ENCODE measurements at places on chromosomes 1 and 21.

DNA sequence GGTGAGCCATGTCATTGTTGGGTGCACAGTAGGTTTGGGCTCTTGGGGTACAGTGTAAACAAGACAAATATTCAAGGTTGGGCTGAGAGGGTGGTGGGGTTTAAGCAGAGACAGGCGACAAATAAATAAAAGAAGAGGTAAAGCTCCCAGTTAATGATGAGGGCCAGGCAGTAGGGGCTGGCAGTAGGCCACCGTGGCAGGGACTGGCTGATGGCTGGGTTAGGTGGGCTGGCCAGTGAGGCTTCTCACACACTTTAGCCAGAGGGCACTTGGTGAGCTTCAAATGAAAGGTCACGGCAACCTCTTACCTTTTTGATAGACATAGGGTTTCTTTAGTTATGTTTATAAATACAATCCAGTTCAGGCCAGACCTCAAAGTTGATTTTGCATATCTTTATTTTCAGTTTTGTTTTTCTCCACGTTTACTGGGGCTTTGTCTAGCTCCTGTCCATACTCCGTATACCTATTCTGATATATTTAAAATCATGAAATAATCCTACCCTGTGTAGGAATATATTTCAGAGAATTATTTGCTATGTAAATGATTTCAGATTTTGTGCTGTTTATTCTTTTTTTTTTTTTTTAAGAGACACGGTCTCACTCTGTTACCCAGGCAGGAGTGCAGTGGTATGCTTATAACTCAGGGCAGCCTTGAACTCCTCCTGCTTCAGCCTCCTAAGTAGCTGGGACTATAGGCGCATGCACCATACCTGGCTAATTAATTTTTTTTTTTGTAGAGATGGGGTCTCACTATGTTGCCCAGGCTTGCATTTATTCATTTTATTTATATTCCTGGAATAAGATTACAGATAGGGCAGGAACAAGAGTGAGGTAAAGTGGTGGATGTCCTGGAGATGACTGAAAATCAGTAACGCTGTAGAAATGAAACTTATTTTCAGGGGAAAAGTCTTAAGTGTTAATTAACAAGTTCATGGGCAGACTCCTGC lies 122.7 kb downstream of the RYR2 start:
- no peak for DNase-seq

- no peak for DNase-seq
Observed at GRCh38 chr1:174200746-174201145, 41.4 kb downstream of the RABGAP1L start.

DNA sequence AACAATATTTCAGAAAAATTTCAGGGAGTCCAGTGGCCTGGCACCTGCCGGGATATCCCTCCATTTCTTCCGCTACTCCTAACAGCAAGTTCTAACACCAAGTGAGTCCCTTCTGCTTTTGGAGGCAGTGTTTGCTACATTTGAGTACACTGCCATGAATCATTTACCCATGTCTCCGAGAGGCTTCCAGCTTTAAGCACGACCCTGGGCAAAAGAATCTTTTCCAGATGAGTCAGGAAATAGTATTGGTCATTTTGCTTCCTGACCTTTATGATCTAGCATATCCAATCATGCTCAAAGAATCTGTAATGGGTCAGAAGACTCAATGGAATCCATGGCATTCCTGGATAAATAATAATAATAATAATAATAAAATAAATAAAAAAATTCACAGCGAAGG lies 60.7 kb upstream of the FMN2 start:
- DNase-seq, result no peak

GRCh38 chr1:240031414-240031813 lies 60.3 kb upstream of the FMN2 start:
- no peak for DNase-seq

DNA sequence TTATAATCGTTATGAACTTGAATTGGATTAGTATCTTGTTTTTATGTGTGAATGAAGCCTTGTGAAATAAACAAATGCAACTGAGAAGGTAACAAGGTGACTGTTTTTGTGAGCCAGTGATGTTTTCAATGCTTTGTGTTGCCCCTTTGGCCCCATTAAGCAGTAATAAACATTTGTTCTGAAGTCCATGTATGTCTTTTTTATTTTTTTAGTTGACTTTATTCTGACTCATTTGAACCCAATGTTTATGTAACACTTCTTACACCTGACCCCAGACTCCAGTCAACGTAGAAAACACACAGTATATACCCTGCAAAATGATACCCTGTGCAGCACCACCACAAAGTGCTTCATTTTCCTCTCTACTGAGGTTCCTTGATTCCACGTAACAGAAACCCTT lies 4.6 kb upstream of the CACYBP start:
- no peak for DNase-seq

DNA sequence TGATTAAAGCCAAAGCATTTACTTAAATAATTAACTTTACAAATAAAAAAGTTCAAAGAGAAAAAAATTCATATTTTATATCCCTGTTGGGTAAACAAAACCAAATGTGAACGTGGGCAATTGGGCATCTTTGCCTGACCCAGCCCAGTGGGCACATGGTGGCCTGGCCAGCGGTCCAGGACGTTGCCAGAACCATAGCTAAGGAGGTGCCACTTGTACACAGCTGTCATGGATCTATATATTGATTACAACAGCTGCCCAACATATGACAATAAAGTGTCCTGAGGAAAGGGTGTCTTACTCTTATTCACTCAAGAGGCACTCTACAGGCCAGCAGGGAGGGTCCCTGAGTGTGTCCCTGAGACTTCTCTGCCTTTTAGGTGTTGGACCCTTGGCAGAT lies 78.5 kb downstream of the BCAR3 start:
- no peak for DNase-seq

- DNase-seq, result no peak
Observed at GRCh38 chr1:16248603-16249516, 11.9 kb upstream of the CPLANE2 start.

DNA sequence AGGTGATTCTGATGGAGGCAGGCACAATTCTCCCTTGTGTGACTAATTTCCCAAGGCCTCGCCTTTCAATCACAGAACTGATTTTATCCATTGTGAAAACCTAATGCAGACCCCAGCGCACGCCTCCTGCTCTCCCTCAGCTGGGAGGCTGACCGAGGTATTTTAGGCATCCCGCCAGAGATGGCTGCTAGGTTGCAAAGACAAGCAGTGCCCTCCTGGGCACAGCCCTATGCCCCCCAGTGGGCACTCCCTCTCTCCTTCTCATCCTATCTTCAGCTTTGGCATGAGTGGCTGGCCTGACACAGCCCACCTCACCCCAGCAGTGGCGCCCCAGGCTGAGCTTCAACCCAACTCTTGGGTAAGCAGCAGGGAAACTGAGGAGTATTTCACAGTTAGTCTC lies 24.2 kb upstream of the ZNF648 start:
- no peak for DNase-seq

- DNase-seq, result no peak
Observed at GRCh38 chr21:29888437-29888836, 51.4 kb downstream of the GRIK1 start.

DNA sequence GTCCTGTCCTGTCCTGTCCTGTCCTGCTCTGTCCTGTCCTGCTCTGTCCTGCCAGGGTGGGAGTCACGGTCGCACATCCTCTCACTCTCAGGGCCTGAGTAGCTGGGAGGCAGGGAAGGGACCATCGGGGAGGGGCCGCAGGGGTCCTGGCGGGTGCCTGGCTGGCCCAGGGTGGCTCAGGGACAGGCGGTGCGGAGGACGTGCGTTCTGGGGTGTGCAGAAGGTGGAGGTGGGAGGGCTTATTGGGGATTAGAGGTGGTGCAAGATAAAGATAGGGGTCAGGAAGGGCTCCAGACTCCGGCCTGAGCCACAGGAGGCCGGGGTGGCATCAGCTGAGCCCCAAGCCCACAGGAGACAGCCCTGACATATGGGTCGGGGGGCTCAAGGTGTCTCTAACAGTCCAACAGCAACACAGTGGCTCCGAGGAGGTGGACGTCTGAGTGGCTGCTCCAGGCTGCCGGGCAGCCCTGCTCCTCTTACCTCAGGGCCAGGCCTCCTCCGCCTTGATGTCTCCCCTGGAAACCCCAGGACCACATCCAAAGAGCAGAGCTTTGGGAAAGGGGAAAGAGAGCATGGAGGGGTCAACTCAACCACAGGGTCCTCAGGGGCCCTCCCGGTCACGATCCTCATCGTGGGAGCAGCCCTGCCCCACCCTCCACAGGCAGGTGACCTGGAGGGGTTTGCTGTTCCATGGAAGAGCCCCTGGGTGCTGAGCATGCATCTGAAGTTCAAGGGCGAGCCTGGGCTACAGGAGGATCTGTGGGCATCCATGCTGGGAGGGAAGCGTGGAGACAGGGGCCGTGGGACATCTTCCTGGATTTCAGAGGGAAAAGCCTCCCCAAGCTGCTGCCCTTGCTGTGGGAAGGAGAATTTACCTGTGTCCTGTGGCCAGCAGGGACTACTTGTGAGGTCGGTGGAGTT lies 39.6 kb upstream of the ADARB1 start:
- no peak for DNase-seq

- no peak for DNase-seq
Observed at GRCh38 chr1:36134031-36134430, 9.0 kb upstream of the COL8A2 start.

GRCh38 chr1:26361605-26362122 lies 7.7 kb upstream of the CRYBG2 start:
- DNase-seq, result no peak

- no peak for DNase-seq
Observed at GRCh38 chr1:65393347-65393746, 27.1 kb upstream of the LEPR start.

DNA sequence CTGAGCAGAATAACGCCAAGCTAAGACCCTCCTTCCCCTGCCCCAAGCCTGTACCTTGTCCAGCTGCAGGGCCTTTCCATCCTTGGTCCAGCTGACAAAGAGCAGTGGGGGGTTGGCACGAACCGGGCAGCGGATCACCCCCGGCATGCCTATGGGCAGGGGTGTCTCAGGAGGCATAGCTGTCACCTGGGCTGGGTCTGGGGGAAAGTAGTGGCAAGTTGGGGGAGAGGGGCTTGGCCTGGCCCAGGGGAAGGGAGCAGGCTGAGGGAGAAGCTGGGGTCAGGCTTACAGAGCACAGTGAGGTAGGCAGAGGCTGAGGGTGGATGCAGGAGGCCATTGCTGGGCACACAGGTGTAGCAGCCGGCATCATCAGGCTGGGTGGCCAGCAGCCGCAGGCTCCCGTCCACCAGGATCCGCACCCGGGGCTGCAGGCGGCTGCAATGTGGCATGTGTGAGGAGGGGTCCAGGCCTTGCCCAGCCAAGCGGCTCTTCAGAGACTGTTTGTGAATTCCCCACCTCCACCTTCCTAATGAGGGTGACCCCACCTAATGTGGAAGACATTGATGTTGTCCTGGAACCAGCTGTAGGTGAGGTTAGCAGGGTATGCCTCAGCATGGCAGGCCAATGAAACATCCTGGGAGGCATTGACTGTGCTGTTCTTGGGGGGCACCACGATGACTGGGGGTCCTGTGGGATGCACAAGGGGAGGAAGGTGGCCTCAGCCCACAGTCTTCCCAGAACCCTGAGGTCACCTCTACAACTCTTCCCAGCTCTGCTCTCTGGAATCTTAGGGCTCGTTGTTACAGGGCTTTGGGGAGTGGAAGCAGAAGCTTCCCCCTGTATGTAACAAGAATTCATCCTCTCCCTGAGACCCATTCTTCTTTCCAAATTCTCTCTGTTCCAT lies 9.1 kb upstream of the TAGLN2 start:
- no peak for DNase-seq

- DNase-seq, result no peak
Observed at GRCh38 chr1:167499106-167499505, 19.2 kb downstream of the CD247 start.

GRCh38 chr1:49824261-49824660 lies 199.5 kb downstream of the AGBL4 start:
- no peak for DNase-seq

- no peak for DNase-seq
Observed at GRCh38 chr1:232184561-232185530, 445.1 kb downstream of the SIPA1L2 start.

DNA sequence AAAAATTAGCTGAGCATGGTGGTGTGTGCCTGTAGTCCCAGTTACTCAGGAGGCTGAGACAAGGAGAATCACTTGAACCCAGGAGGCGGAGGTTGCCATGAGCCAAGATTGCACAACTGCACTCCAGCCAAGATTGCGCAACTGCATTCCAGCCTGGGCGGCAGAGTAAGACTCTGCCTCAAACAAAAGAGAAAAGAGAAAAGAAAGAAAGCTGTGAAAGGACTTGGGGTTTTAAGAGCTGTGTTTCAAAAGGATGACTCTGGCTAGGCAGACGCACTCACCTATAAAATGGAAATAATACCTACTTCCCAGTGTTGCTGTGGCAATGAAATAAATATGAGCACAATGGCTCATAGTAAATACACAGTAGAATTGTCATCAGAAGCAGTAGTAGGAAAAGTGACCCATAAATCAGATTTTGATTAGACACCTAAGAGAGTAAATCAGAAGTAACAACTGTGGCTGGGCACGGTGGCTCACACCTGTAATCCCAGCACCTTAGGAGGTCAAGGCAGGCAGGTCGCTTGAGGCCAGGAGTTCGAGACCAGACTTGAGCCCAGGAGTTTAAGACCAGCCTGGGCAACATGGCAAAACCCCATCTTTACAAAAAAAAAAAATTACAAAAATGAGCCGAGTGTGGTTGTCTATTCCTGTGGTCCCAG lies 45.9 kb upstream of the PUM1 start:
- DNase-seq, result no peak

DNA sequence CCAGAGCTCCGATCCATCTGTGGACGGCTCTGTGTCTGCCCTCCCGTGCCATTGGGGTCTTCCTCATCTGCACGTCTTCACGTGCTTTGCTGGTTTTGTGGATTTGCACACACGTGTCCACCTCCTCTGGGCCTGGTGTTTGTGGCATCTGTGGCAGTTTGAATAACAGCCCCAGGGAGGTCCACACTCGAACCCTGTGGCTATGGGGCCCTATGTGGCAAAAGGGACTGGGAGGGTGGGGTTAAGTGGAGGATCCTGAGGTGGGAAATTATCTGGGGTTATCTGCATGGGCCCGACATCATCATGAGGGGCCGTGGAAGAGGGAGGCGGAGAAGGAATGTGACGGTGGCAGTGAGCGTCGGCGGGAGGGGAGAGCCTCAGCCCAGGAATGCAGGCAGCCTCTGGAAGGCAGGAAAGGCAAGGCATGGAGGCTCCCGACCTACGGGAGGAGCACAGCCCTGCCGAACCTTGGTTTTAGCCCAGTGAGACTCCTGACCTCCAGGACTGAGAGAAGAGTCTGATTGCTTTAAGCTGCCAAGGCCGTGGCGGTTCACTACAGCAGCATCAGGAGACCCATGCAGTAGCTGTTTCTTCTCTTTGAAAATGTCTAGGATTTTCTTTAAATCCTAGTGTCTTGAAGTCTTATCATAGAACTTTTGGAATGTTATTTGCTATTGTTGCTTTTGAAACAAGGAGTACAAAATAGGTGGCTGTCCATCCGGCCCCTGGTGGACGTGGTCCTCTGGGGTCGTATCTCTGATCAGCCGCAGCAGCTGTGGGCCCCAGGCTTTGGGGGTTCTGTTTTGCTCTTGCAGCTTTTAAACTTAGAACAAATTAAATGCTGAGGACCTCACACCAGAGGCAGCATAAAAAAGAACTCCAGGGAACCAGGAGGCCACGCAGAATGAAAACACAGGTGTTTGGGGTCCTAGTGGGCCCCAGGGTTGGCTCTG lies 40.0 kb upstream of the LRRC3 start:
- DNase-seq, result no peak

Data from neural crest cell (in vitro differentiated cells).